ENCODE measurements at places on chromosomes 2 and 18.
A peak's percentile ranks its signal among the peaks of the same experiment; 100 is the strongest.

DNA sequence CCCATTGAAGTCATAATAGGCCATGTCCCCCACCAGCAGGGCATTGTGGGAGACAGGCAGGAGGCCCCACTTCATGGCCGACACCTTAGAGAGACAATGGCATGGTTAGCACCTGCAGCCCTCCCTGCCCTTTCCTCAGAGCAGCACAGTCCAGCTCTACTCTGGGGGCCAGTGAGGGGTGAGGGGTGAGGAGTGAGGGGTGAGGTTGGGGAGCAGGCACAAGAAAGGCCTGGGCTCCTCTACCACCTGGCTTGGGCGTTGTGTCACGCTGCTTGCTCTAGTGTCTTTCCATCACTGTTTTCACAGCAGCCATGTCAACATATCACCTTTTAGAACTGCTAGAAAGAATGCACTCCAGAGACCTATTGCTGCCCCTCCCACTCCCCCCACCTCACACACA, 77.2 kb downstream of the ADD2 start:
- H3K4me3 ChIP-seq: no peak overlapping the region
- H3K27me3 ChIP-seq: peaks cover 60% of the 10 kb centered on the region
- no peak overlapping the region for H3K27ac ChIP-seq
- no peaks in the 10 kb centered on the region for H3K4me1 ChIP-seq
- H3K36me3 ChIP-seq: no peaks in the 10 kb centered on the region

DNA sequence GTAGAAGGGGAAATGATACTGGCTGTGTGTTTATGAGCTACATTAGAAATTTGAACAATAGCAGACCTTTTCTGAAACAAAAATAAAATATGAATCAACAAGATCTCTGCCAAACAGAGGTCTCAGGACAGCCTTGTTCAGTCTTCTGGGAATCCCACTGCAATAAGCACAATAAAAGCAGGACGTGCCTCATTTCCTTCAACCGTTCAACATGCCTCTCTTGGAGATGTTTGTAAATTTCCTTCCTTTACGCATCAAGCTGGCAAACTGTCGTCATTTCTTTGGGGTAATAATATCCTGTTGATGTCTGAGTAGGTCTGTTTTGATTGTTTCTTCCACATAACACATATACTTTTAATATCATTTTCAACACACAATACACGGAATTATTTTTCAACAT, 77.2 kb downstream of the TCF4 start:
- peaks cover 21% of the 10 kb centered on the region for H3K4me1 ChIP-seq
- H3K36me3 ChIP-seq: no peaks in the 10 kb centered on the region
- peak overlapping the region; percentile 6 for H3K4me3 ChIP-seq
- peak; percentile 51 for DNase-seq
- H3K27me3 ChIP-seq: no peaks in the 10 kb centered on the region

GRCh38 chr2:187220071-187220470, 228.0 kb downstream of the CALCRL start:
- no peaks in the 10 kb centered on the region for H3K4me1 ChIP-seq
- no peak overlapping the region for H3K4me3 ChIP-seq
- no peak for DNase-seq
- no peak overlapping the region for H3K27ac ChIP-seq

- no peaks in the 10 kb centered on the region for H3K4me1 ChIP-seq
- H3K36me3 ChIP-seq: no peaks in the 10 kb centered on the region
- no peaks in the 10 kb centered on the region for H3K27me3 ChIP-seq
- no peak overlapping the region for H3K27ac ChIP-seq
- H3K4me3 ChIP-seq: no peak overlapping the region
These were observed 345.5 kb downstream of the SETBP1 start for GRCh38 chr18:45026162-45026561.

DNA sequence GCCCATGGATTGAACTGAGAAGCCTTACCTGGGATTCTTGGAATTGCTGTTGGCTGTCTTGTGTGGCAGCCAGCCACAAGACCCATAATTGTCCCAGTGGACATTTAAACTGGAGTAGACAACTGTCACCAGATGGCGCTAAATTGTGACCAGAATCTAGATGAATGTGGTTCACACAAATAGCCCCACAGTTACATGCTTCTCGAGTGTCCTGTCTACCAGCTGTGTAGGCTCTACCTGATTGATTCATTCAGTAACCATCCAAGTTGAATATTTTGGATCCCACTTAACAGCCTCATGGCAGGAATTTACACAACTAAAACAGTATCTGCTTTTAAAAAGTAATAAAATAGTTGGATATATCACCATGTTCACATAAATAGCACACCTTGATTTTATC, 73.2 kb downstream of the MAP4K4 start:
- H3K27ac ChIP-seq: no peak overlapping the region
- H3K36me3 ChIP-seq: 0 out of 2 replicates have a peak, but pooled peaks cover 6% of the 10 kb centered on the region
- peak; percentile 76 for DNase-seq
- H3K4me1 ChIP-seq: peaks cover 25% of the 10 kb centered on the region
- H3K4me3 ChIP-seq: no peak overlapping the region

GRCh38 chr18:63681449-63682340, 20.0 kb upstream of the SERPINB3 start:
- no peaks in the 10 kb centered on the region for H3K36me3 ChIP-seq
- peaks cover 62% of the 10 kb centered on the region for H3K4me1 ChIP-seq
- no peaks in the 10 kb centered on the region for H3K27me3 ChIP-seq
- DNase-seq: peak; percentile 93
- H3K27ac ChIP-seq: peak overlapping the region; percentile 100
- H3K4me3 ChIP-seq: peak overlapping the region; percentile 17

- H3K36me3 ChIP-seq: no peaks in the 10 kb centered on the region
- no peak overlapping the region for H3K4me3 ChIP-seq
- no peak overlapping the region for H3K27ac ChIP-seq
- DNase-seq: no peak
- no peaks in the 10 kb centered on the region for H3K4me1 ChIP-seq
- 0 out of 2 replicates have a peak, but pooled peaks cover 6% of the 10 kb centered on the region for H3K27me3 ChIP-seq
These were observed 80.5 kb downstream of the KCNF1 start for GRCh38 chr2:10992023-10992791.

DNA sequence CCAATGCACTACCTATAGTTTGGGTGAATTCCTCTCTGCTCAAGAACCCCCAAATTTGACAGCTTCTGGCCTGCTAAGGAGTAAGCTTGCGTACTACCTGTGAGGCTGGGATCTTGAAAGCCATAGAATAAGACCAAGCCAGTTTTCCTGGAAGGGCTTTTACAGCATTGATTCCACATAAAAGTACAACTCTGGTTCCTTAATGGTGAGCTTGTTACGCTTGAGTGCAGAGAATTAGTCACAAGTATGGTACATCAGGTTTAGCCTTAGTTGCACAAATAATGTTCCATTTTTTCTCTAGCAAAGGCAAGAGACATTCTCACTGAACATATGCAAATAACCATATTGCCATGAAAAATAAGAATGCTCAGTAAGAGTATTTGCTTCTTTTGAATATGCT, 39.1 kb upstream of the STK39 start:
- no peak overlapping the region for H3K4me3 ChIP-seq
- H3K27ac ChIP-seq: no peak overlapping the region
- no peak for DNase-seq
- no peaks in the 10 kb centered on the region for H3K27me3 ChIP-seq
- H3K36me3 ChIP-seq: no peaks in the 10 kb centered on the region

DNA sequence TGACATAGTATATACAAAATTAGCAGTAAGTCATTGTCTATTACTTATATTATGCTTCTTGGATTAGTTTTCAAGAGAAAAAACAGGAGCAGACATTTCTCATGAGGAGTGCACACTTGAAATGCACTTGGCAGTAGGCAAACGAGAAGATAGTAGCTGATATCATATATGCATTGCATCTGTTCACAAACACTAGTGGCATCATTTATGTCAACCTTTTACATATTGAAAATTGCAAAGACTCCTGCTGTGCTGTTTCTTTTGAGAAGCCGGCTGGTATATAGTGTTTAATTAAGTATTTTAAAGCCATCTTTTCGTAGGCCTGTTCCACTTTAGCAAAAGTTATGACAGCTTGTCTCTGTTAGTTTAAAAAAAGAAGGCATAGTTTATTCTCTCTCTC, 58.4 kb upstream of the SLC8A1 start:
- no peak overlapping the region for H3K4me3 ChIP-seq
- no peaks in the 10 kb centered on the region for H3K36me3 ChIP-seq
- H3K27me3 ChIP-seq: no peaks in the 10 kb centered on the region

- no peak overlapping the region for H3K4me3 ChIP-seq
- H3K27ac ChIP-seq: no peak overlapping the region
- no peaks in the 10 kb centered on the region for H3K27me3 ChIP-seq
- H3K4me1 ChIP-seq: no peaks in the 10 kb centered on the region
- no peak for DNase-seq
These were observed 4.3 kb upstream of the MROH2A start for GRCh38 chr2:233773854-233774253.

DNA sequence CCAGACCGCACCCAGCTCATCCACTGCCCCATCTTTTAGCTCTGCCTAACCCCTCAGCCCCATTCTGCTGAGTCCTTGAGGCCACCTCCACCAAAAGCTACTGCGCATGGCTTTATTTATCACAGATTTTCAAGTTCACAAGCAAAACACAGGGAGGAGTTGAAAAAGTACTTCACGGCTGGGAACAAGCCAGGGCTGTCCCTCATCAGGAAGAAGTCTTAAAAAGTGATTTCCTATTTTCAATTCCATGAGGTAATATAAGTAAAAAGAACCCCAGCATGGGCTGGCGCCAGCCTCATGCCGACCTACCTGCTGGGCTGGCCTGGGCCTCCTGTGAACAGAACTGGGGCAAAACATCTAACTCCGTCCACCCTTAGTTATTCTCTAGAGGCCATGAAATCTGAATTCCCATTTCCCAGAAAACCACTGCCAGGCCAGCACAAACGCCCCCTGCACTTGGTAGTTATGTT, 69.0 kb downstream of the POLR1A start:
- H3K36me3 ChIP-seq: peaks cover 67% of the 10 kb centered on the region
- no peaks in the 10 kb centered on the region for H3K4me1 ChIP-seq
- no peak overlapping the region for H3K4me3 ChIP-seq
- DNase-seq: no peak

DNA sequence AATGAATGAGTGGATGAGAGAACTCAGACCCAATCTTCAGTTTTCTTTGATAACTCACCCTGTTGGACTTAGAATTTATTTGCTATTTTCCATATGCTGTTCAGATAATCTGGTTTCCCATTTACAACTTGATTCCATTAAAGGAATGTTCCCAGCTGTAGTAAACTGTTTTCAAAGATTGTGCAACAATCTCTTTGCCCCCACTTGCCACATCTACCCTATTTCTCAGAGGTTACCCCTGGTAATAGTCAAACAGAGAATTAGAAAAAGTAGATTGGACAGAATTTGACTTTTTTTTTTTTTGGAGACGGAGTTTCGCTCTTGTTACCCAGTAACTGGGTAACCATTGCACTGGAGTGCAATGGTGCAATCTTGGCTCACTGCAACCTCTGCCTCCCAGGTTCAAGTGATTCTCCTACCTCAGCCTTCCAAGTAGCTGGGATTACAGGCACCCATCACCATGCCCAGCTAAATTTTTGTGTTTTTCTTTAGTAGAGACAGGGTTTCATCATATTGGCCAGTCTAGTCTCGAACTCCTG, 93.4 kb upstream of the SIX2 start:
- peaks cover 38% of the 10 kb centered on the region for H3K4me1 ChIP-seq
- DNase-seq: peak; percentile 23
- peak overlapping the region; percentile 43 for H3K27ac ChIP-seq
- peak overlapping the region; percentile 7 for H3K4me3 ChIP-seq
- no peaks in the 10 kb centered on the region for H3K36me3 ChIP-seq
- no peaks in the 10 kb centered on the region for H3K27me3 ChIP-seq

DNA sequence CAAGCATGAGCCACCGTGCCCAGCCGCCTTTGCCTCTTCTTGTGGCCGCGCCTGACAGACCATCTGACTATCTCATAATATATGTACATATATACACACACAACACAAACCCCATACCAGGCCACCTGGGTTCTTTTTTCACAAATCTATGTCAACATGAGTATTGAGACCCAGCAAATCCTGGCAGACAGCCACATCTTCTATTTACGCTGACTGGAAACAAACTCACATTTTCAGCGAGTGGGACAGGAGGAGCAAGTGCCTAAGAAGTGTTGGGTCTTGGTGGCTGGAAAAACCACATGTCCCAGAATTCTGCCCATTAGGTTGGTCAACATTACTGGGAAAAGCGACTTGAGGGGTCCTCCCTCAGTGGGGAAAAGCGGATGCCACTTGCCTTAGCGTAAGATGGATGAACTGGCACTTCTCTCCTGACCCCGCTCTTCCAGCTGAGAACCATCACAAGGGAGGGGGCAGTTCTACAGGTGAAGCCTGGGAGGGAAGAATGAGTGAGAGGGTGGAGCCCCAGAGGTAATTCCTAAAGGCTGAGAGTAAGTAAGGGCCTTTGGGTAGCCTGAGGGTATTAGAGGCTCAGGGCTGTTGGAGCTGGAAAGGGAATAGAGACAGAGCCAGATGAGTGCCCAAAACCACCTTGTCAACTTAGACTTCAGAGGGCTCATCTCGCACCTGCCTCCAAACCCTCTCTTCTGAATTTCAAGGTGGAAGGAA, 1.9 kb downstream of the SCYGR3 start:
- H3K27ac ChIP-seq: no peak overlapping the region
- no peak for DNase-seq
- H3K4me1 ChIP-seq: no peaks in the 10 kb centered on the region

GRCh38 chr2:188475945-188476344, 184.3 kb downstream of the GULP1 start:
- no peaks in the 10 kb centered on the region for H3K27me3 ChIP-seq
- H3K4me1 ChIP-seq: peaks cover 10% of the 10 kb centered on the region
- no peaks in the 10 kb centered on the region for H3K36me3 ChIP-seq
- H3K4me3 ChIP-seq: no peak overlapping the region
- DNase-seq: peak; percentile 66

DNA sequence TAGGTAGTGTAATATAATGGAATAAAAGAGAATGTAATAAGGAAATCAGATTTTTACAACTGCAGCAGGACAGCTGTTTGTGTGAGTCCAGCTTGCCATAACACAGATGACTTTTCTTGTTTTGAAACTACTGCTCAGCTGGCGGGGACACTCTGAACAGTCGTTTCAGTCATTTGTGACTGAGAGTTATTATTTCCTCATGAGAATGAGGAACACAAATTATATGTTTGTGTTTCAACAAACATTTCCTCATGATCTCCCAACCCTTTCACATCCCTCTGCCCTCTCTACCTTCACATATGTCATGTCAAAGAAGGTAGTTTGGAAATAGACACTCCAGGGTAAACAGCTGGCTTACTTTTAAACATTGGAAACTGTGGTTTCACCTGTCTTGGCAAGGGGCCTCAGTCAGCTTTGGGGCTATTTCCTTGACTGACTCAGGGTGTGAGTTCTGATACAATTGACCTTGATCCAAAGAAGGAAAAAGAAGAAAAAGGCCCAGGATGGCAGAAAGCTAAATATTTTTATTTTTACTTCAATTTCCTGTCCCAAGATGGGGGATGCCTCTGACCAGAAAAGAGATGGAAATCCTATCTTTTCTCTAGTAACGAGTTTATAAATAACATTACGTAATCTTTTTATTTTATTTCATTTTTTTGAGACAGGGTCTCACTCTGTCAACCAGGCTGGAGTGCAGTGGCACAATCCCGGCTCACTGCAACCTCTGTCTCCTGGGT, 593 bp downstream of the SP140L start:
- H3K27ac ChIP-seq: peak overlapping the region; percentile 36
- H3K36me3 ChIP-seq: no peaks in the 10 kb centered on the region
- no peaks in the 10 kb centered on the region for H3K27me3 ChIP-seq
- H3K4me1 ChIP-seq: peaks cover 14% of the 10 kb centered on the region

All from PC-3 (cell line).